IMR-90 (cell line): ENCODE measurements at places on chromosomes 2 and 18. TPM values are rescaled to one million over a fixed set of nuclear protein-coding genes. Genes with fewer than 3 reads are reported as not detected.

DNA sequence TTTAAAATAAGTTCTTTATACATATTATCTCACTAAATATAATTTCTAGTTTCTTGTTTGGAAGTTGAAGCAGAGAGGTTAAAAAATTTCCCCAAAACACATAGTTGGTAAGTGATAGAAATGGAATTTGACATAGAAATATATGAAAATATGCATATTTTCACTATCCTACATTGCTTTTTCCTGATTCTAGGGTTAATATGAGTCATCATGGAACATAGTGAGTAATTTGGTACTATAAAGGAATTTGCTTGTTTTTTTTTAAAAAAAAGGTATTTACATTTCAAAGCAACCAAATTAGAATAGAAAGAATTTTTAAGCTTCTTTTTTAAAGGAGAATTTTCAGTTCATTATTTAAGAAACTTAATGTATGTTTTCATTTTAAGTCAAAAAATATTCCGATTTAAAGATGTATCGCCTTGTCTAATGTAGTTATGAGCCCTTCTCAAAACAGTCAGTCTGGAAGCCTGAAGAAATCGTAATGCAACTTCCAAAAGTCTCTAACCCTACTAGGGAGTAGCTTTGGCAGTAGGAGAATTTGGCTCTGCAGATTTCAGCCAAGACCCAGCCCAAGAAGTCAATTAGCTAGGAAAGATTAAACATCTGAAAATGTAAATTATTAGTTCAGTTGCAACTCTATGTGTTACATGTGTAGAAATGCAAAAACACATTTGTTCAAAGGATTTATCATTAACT, 147.3 kb downstream of the RDH14 start:
- H3K4me1 ChIP-seq, result peaks cover 6% of the 10 kb centered on the region
- H3K36me3 ChIP-seq, result no peaks in the 10 kb centered on the region
- DNase-seq, result peak; percentile 55
- H3K27me3 ChIP-seq, result no peaks in the 10 kb centered on the region

DNA sequence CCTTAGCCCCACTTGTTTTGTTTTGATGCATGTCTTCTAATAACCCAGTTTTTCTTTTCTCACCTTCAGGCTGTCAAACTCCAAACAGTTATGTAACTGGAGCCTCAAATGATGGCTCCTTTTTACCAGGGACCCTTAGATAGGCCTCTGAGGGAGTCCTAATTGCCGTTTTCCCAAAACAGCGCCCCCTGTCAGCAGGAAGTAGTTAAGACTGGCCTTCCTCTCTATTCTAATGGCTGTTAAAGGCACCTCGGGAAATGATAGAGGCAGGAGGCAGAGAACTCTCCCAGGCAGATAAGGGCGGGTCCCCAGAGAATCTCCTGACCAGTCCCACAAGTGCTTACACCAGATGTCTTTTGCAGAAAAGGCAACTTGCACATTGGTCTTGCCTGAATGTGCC, 123.2 kb downstream of the KCNS3 start:
- DNase-seq, result no peak
- H3K27me3 ChIP-seq, result no peaks in the 10 kb centered on the region
- no peaks in the 10 kb centered on the region for H3K4me1 ChIP-seq
- no peak overlapping the region for H3K27ac ChIP-seq
- H3K4me3 ChIP-seq, result no peak overlapping the region

DNA sequence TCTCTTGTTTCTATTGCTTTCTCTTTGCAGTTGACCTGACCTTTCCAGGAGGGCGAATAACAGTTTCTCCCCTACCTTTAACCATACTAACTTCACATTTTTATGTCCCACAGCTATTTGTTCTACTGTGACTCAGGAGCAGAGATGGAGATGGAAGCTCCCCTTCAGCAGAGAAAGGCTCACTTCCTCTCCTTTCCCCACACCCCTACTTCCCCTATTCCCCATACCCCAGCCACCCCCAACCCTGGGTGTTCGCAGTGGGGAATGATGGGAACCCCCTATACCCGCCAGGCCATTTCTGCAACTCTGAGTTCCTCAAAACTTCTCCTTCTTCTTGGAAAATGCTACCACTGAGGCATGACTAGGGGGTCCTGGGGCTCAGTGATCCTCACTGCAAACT, 285.4 kb upstream of the MGAT5 start:
- DNase-seq, result no peak
- no peak overlapping the region for H3K4me3 ChIP-seq
- peaks cover 10% of the 10 kb centered on the region for H3K4me1 ChIP-seq
- no peaks in the 10 kb centered on the region for H3K36me3 ChIP-seq
- no peak overlapping the region for H3K27ac ChIP-seq

- no peaks in the 10 kb centered on the region for H3K36me3 ChIP-seq
- DNase-seq, result peak; percentile 47
- H3K4me1 ChIP-seq, result peaks cover 7% of the 10 kb centered on the region; the same call in 1 of the 2 replicates
- no peaks in the 10 kb centered on the region for H3K27me3 ChIP-seq
These were observed 87.5 kb downstream of the POLR1A start for GRCh38 chr2:86017901-86018896.

DNA sequence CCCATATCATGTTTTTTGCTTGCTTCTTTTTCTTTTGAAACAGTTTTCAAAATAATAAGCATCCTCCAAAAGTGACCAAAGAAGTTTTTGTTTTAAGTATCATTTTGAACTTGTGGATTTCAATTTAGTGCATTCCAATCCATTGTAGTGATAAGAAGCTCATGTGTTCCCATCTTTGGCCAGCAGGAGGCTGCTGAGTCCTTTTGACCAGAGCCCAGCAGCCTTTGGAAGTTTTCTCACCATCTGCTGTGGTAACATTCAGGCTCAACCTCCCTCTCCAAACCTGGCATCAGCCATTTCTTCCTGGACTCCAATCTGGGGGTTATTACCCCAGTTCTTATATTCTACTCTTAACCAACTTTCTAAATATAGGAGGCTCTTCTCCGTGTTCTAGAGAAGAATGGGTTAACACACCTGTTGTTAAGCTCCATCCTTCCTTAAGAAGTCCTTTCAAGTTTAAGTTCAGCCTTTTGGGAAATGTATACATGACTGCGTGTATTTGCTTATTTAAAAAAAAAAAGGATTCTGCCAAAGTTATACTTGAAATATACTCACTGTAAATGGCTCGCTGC, 39.0 kb upstream of the MAL start:
- no peaks in the 10 kb centered on the region for H3K4me1 ChIP-seq
- no peak overlapping the region for H3K4me3 ChIP-seq
- DNase-seq, result peak; percentile 70
- peaks cover 11% of the 10 kb centered on the region for H3K27me3 ChIP-seq

GRCh38 chr18:79481046-79481790, 85.5 kb downstream of the NFATC1 start:
- no peak overlapping the region for H3K4me3 ChIP-seq
- no peaks in the 10 kb centered on the region for H3K27me3 ChIP-seq
- H3K4me1 ChIP-seq, result peaks cover 16% of the 10 kb centered on the region; the same call in 1 of the 2 replicates

DNA sequence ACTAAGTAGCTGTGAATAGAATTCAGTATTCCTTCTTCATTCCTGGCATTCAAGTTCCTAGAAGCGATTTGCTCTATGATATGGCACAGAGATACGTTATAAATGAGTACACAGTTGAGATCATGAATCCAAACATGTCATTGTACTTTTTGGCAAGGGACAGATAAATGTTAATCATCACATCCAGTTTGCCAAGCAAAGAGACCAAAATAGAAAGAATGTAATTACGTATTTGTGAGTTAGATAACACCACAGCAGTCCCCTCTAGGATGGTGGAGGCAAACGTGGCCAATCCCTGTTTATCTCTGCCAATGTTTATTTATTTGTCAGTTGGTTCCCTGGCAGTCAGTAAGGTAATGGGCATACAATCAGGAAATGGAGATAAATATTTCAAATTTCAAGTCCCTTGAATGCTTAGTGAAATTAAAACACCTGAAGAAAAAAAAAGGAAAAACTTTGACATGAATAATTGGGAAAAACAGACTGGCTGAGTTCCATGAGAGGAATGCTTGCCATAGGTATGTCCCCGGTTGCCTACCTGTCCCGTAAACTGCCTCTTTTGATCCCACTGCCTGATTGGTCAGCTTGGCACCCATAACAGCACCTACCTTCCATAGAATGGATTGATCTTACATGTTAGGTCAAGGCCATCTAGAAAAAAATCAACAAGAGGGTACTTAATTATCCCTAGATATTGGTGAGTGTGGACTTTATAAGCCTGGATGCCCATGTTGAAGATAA, 451.1 kb upstream of the NETO1 start:
- no peaks in the 10 kb centered on the region for H3K4me1 ChIP-seq
- H3K27ac ChIP-seq, result no peak overlapping the region
- no peaks in the 10 kb centered on the region for H3K27me3 ChIP-seq

DNA sequence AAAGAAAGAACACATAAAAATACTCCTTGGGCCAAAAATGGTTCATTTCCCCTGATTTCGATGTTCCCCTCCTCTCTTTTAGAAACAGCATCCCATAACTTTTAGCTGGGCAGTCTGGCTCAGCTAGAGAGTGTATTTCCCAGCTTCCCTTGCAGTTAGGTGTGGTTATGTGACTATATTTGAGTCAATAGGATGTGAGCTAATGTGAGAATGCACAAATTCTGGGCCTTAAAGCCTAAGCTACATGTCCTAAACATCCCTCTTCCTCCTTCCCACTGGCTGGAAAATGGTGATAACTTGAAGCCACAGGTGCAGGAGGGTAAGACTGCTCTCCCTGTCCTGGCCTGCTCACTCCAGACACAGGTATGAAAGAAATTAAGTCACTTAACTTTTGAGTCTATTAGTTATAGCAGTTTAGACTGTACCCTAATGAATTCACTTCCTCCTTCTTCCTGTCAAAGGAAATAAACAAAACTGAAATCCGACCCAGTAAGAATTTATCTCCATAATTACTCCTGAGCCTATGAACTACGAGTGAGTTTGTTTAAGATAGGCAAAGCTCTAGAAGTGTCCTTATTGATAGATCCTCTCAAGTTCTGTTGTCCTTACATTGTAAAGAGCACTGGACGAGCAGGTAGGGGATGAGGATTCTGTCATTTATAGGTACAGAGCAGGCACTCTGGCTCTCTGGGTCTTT, 177.6 kb downstream of the MTX2 start:
- H3K27me3 ChIP-seq, result no peaks in the 10 kb centered on the region
- DNase-seq, result peak; percentile 27
- no peak overlapping the region for H3K4me3 ChIP-seq
- H3K4me1 ChIP-seq, result peaks cover 5% of the 10 kb centered on the region
- H3K36me3 ChIP-seq, result no peaks in the 10 kb centered on the region

- no peaks in the 10 kb centered on the region for H3K27me3 ChIP-seq
- H3K36me3 ChIP-seq, result 0 out of 2 replicates have a peak, but pooled peaks cover 2% of the 10 kb centered on the region
- H3K27ac ChIP-seq, result no peak overlapping the region
- DNase-seq, result no peak
These were observed 38.7 kb downstream of the STK39 start for GRCh38 chr2:168208652-168209051.

GRCh38 chr18:50836521-50836957, 16.7 kb upstream of the MRO start:
- peak; percentile 35 for DNase-seq
- H3K4me1 ChIP-seq, result no peaks in the 10 kb centered on the region
- no peaks in the 10 kb centered on the region for H3K36me3 ChIP-seq

GRCh38 chr2:230796280-230796862, 68.4 kb upstream of the ITM2C start:
- H3K27ac ChIP-seq, result peak overlapping the region; percentile 53; the same call in 1 of the 2 replicates
- peak; percentile 69 for DNase-seq
- peaks cover 16% of the 10 kb centered on the region for H3K36me3 ChIP-seq
- no peaks in the 10 kb centered on the region for H3K27me3 ChIP-seq
- H3K4me1 ChIP-seq, result peaks cover 25% of the 10 kb centered on the region

- peak; percentile 41 for DNase-seq
- no peak overlapping the region for H3K4me3 ChIP-seq
- no peaks in the 10 kb centered on the region for H3K27me3 ChIP-seq
- no peaks in the 10 kb centered on the region for H3K36me3 ChIP-seq
- 0 out of 2 replicates have a peak, but pooled peaks cover 2% of the 10 kb centered on the region for H3K4me1 ChIP-seq
These were observed 47.7 kb downstream of the MAPRE2 start for GRCh38 chr18:35088921-35089320.

GRCh38 chr2:197941715-197942114, 137.3 kb downstream of the PLCL1 start:
- H3K27ac ChIP-seq, result no peak overlapping the region
- H3K4me3 ChIP-seq, result no peak overlapping the region
- no peaks in the 10 kb centered on the region for H3K36me3 ChIP-seq
- no peak for DNase-seq
- no peaks in the 10 kb centered on the region for H3K4me1 ChIP-seq

- H3K4me1 ChIP-seq, result peaks cover 27% of the 10 kb centered on the region
- no peaks in the 10 kb centered on the region for H3K36me3 ChIP-seq
- no peaks in the 10 kb centered on the region for H3K27me3 ChIP-seq
- H3K27ac ChIP-seq, result no peak overlapping the region
These were observed 15.0 kb downstream of the INPP4A start for GRCh38 chr2:98459496-98460175.

DNA sequence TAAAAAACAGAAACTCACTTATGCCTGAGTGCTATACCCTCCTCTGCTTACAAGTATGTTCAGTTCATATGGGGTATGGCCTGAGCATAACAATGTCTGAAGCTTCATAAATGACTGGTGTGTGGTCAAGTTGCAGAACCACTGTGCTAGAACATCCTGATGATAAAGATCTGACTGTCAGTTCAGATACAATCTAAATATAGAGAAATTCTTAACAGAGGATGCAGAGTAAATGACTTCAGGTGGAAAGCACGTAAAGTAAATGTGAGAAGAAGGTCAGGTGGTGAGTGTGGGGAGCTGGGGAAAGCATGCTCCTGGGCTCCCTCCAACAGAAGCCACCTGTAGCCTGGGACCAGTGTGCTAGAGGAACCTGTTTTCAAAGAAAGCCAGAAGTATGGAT, 926.2 kb downstream of the TSN start:
- H3K4me1 ChIP-seq, result no peaks in the 10 kb centered on the region
- DNase-seq, result no peak
- no peaks in the 10 kb centered on the region for H3K36me3 ChIP-seq

- H3K4me3 ChIP-seq, result no peak overlapping the region
- H3K36me3 ChIP-seq, result peaks cover 12% of the 10 kb centered on the region
- no peaks in the 10 kb centered on the region for H3K27me3 ChIP-seq
- DNase-seq, result no peak
- H3K4me1 ChIP-seq, result peaks cover 2% of the 10 kb centered on the region; the same call in 1 of the 2 replicates
These were observed 70.0 kb downstream of the TWSG1 start for GRCh38 chr18:9404565-9405060.

Gene LBX2
- 0.18 and 0.56 TPM in 2 replicates for total RNA-seq

Gene DYNC1I2
- 114 and 140 TPM in 2 replicates for total RNA-seq

Gene CPS1
- 18.6 and 20.1 TPM in 2 replicates for total RNA-seq

Gene GATA6
- total RNA-seq, result 2.5 and 3.3 TPM in 2 replicates

Gene FAM228A
- total RNA-seq, result not detected in 2 replicates

Gene ALPG
- not detected in 2 replicates for total RNA-seq

Gene APLF
- total RNA-seq, result 2.3 and 3.3 TPM in 2 replicates

Gene CXCR1
- not detected in 2 replicates for total RNA-seq

Gene EMX1
- total RNA-seq, result not detected in 2 replicates

Gene CD28
- total RNA-seq, result not detected in 2 replicates

Gene CFAP53
- under 0.01 TPM in 2 replicates for total RNA-seq
